CD4-positive, alpha-beta T cell treated with Interleukin-17A for 1 hour (primary cell): ENCODE measurements at places on chromosomes 12 and 14.

GRCh38 chr14:99137913-99138571, 134.0 kb downstream of the BCL11B start:
- DNase-seq, result peak; percentile 33

- DNase-seq, result no peak
Observed at GRCh38 chr14:37417833-37418232, 177.2 kb downstream of the FOXA1 start.

- no peak for DNase-seq
Observed at GRCh38 chr12:46678426-46678825, 147.4 kb downstream of the SLC38A4 start.

DNA sequence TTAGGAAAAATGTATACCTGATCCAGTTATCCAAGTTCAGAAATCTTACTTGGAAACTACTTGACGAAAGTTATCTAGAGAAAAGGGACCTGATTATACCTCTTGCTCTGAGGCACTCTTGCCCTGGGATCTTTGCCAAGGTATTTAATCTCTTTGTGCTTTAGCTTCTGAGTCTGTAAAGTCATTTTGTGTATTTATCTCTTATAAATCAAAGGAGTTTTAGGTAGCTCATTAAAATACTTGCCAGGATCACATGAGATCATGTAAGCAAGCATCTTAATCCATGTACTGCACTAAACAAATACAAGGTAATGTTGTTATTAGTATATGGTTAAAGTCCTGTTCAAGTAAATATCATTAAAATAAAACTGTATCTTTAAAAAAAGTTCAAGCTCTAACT, 147.5 kb downstream of the IPO8 start:
- DNase-seq, result no peak

DNA sequence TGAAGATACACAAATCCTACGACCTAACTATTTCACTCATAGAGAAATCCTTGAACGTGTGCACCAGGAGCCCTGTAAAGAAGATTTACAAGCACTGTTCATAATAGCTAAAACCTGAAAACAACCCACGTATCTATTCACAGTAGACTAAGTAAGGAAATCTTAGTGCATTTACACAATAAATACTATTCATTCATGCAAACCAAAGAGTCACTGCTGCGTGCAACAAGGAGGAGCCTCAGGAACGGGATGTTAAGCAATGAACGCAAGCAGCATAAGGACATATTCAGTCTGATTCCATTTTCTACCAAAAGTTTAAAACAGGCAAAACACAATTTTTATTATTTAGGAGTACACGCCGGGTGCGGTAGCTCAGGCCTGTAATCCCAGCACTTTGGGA, 176.6 kb downstream of the TTC7B start:
- DNase-seq, result no peak

DNA sequence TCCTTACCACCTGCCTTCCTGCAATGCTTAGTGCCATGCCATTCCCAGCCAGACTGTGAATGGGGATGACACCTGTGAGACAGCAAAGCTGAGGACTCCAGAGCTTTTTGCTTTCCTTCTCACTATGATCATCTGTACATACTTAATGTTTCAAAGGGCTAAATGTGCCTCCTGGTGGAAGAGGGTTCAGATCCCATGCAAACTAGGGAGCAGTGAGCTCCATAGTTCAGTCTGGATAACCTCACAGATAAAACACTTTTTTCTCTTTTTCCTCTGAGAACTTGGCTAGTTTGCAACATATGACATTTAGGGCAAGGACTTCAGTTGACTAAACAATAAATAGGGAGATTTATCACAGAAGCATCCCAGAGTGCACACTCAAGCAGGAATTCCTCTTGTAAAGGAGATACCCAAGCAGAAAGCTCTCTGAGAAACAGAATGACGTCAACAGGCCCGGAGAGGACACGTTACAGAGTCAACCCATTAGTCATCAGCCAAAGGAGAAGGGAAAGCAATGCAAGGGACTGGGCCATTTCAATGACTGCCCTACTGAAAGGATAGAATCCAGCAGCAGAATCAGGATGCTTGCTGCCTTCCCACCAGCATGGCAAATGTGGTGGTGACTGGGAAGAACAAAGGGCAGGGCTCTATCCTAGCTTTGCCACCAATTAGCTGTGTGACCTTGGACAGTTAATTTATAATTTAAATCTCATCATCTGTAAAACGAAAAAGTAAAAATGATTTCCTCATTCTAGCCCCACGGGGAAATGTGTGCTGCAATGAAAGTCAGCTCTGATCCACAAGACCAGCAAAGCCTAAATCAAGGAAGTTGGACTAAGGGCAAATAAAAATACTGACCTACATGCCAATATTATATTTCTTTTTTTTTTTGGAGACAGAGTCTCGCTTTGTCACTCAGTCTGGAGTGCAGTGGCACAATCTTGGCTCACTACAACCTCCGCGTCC, 80.8 kb upstream of the ACTN1 start:
- DNase-seq, result no peak

DNA sequence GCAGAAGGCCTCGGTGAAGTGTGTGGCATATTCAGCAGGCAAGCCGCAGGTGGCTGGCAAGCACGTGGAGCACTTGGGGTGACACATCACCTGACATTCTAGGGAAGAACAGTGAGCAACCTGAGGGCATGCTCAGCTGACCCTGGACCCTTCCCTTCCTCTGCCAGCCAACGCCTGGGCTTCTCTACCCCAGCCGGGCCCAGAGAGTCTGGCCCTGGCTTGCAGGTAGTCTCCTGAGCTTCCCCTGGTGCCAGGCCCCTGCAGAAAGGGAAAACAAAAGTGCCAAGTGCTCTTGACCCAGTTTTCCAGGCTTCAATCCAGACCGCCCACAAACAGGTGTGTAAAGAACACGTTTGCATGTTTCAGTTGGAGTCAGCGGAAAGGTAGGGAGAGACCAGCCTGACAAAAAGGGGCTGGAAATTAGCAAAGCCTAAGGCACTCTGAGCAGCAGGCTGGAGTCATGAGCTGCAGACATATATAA, 45.7 kb downstream of the PRKAB1 start:
- no peak for DNase-seq

DNA sequence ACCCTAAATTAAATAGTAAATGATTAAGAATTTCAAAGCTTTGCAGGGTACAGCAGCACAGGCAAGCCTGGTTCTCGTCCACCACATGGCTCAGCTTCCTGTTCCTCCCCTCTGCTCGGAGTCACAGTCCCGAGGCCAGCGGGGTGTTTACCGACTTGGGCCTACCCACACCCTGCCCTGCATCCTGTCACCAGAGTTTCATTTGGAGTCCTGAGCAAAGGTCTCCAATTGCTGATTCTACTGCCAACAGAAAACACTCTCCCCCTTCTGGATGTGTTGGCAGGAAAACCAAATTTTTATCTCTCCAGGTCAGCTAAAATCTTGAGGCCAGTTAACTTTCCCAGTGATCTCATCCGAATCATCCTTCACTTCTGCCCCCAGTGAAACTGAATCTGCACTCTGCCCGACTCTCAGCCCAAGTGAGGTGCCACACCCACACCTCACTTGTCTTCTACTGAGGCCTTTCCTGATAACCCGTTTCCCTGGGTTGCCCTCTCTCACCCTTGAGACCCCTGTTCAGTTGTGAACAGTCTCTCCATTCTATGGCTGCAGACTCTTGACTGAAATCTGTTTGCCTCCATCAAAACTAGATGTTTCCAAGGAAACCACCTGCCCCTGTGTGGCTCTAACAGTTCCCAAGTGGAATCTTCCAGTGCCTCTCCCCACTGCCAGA, 71.2 kb downstream of the VCPKMT start:
- DNase-seq, result peak; percentile 76
